ENCODE measurements at places on chromosomes 11 and 22.

- no peak for DNase-seq
Observed at GRCh38 chr11:91173701-91174100, 950.9 kb upstream of the CHORDC1 start.

GRCh38 chr11:19849107-19849789, 136.6 kb downstream of the NAV2 start:
- DNase-seq = no peak

DNA sequence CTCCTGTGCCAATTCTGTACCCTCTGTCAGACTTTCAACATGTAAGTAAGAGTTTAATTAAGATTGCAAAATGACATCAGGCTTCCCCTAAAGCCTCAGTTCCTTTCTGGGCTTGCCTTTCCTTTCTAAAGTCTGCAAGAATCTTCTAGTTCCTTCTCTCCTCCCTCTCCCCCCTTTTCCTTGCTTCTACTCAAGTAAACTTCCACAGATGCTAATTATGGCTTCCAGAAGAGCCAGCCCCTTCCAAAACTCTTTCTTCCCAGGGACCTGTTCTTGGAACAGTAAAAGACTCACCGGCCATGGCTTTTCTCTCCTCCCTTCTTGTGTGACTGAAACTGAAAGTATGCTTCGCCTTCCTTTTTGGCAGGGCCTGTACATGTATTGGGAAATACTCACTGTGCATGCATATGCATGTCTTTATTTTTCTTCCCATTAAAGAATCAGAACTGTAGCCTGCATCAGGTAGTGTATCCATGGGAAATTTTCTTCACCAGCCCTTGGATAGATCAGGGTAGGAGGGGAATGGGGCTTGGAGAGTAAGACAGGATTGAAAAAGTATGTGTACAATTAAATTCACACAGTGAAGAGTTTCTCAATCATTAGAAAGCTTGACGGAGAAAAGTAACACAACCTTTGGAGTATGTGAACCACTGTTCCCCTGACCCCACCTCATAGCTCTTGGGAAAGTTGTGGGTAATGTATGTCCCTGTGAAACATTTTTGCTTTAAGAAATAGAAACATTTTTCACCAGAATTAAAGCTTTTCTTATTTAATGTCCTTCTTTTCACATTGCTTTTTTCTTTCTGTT, at the start of gene CASP1:
Gene CASP1 (minus strand): TSS at position 332 of the 808 bp plus-strand sequence. CDS start 31 bp downstream, at position 301.
- peak; percentile 47 for DNase-seq

GRCh38 chr11:68749229-68750123, 1.8 kb downstream of the TESMIN start:
- DNase-seq = no peak

GRCh38 chr11:7581021-7581590, 67.3 kb downstream of the PPFIBP2 start:
- no peak for DNase-seq

DNA sequence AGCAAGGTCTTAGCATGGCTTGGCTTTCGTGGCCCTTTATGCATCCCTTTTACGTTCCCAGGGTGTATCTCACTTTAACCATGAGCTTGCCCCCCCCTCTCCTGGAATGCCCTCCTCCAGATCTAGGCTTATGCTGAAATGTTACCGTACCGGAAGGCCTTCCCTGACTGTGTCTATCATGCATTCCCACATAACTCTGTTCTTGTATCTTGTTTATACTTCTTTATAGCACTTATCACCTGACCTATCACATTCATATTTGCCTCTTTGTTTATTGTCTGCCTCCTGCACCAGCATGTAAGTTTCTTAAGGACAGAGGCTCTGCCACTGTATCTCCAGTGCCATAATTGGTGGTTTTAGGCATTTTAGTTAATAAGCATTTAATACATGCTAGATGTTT, 38.9 kb downstream of the PPFIBP2 start:
- no peak for DNase-seq

DNA sequence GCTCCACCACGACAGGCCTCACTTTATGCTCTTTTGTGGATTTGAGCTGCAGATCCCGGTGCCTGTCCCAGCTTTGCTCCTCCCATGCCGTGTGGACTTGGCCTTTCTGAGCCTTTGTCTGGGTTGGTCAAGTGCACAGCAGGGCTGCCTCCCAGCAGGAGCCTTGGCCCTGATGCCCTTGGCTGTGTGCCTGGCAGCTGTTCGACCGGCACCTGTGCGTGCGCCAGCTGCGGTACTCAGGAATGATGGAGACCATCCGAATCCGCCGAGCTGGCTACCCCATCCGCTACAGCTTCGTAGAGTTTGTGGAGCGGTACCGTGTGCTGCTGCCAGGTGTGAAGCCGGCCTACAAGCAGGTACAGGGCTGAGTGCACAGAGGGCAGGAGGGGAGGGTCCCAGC, 46.5 kb downstream of the MYO7A start:
- DNase-seq = no peak

DNA sequence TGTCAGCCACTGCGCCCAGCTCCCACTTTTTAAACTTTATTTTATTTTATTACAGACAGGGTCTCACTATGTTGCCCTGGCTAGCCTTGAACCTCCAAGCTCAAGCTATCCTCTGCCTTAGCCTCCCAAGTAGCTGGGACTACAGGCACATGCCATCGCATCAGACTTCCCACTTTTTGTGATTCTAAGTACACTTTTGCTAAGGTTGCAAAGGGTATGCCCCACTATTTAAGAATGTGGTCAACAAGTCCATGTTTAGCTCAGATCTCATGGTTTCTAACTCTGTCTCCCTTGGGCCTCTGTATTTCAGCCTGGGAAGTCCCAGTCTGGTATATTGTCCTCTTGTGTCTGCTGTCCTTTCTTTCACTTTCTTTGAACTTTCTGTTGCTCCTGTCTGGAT, 35.3 kb downstream of the EXPH5 start:
- DNase-seq = no peak

- no peak for DNase-seq
Observed at GRCh38 chr11:111718859-111719258, 47.3 kb downstream of the PPP2R1B start.

DNA sequence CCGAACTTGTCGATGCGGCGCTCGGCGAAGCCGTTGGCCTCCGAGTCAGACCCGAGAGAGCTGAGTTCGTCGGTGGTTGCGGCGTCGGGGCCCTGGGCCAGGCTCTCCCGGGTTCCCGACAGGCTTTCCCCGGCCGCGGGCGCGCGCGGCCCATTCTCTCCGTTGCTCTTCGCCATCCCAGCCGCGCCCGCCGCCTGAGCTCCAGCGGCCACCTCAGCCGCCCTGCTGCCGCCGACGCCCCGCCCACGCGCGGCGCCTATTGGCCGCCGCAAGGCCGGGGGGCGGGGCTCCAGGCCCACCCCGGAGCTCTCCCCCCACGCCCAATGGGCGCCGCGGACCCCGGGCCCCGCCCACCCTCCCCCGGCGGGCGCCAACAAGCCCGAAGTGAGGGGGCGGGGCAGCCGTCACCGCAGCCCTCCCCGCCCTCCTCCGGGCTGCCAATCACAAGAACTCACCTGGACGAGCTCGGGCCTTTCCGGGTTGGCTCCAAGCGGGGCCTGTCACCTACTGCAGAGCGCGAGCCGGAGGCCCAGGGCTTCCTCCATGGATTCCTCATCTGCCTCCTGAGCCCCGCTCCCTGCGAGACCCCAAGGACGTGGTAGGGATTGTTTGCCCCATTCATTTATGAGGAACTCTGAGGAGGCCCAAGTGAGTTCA, at the start of gene TBC1D10A:
Gene TBC1D10A (minus strand): TSS at position 236 of the 657 bp plus-strand sequence. CDS start 60 bp downstream, at position 176.
- DNase-seq = peak; percentile 74

GRCh38 chr11:103584021-103584420, 452.4 kb upstream of the DDI1 start:
- DNase-seq = no peak

DNA sequence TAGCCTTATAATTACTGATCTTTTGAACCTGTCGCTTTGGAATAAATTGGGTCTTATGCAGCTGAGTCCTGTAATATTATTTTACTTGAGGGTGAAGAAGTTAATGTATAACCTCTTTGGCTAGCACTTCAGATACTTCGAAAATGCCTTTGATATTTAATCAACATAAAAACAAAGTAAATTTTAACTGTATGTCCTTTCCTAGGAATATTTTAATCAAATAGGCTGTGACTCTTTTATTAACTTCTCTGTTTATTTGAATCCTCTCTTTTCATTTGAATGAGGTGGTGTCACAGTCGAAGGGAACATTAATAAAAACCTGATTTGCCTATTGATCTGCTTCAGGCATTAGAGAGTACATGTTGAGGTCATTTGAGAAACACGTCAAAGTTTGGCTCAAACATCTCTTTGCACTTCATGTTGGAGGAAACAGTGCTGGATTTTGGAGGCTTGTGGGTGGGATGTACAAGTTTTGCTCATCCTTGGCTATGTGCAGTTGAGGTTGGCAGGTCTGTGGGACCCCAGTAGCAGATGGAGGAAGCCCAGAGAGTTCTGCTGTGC, 143.6 kb downstream of the NCAM1 start:
- DNase-seq = no peak

- no peak for DNase-seq
Observed at GRCh38 chr11:113884361-113884836, 9.0 kb upstream of the USP28 start.

GRCh38 chr22:49215840-49216239, 611.8 kb downstream of the BRD1 start:
- DNase-seq = no peak

GRCh38 chr11:119266063-119266462, 50.9 kb downstream of the MCAM start:
- no peak for DNase-seq

DNA sequence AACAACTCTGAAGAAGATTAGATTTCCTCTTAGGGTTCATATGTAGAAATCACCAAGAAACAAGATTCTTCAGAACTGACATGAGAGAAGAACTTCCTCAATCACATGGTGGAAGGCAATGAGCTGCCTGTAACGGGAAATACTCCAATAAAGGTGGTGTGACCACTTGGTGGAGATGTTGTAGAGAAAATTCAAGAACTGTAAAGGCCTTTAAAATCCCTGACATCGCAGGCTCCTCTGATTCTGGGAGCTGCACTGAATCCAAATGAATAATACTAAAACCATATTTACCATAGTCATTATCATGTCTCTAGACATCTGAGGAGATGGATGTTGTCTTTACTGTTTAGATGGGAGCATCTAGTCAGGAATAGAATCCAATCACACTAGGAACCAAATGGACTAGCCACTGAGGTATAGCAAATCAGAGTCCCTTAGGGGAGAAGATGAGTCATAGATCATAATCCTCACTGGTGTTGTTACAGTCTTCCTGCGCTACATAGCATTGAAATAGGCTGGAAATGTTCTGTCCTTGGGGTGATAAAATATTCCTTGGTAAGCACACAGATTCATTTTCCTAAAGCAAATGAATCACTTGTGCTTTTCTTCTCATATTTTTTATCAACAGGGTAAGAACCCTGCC, 321.6 kb upstream of the TENM4 start:
- no peak for DNase-seq

- no peak for DNase-seq
Observed at GRCh38 chr11:129237880-129238638, 45.9 kb upstream of the ARHGAP32 start.

GRCh38 chr11:104694259-104695064, 203.8 kb downstream of the CASP12 start:
- DNase-seq = no peak

DNA sequence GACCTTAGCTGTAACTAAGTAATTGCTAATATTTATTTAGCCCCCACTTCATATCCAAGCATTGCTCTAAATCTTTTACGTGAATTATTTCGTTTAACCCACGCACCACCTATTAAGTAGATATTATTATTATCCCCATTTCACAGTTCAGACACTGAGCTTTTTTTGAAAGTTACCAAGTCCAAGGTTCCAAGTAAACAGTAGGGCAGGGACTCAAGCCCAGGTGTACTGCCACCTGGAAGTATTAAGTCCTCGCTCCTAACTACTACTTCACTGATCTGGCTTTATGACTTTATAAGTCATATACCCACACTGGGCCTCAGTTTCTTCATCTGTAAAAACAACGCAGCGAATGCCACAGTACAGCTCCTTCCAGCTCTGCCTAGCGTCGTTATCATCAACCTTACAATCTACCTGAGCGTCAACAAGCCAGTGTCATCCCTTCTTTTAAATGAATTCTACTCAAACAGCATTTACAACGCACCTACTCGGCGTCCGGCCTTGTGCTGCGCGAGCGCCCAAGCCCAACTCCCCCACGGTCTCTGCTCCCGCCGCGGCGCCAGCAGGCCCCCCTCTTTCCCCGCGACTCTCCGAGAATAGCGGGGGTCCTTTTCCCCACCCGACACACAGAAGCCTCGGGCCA, 624 bp downstream of the TMEM41B start:
- no peak for DNase-seq

- no peak for DNase-seq
Observed at GRCh38 chr22:45204819-45205218, 35.9 kb downstream of the KIAA0930 start.

DNA sequence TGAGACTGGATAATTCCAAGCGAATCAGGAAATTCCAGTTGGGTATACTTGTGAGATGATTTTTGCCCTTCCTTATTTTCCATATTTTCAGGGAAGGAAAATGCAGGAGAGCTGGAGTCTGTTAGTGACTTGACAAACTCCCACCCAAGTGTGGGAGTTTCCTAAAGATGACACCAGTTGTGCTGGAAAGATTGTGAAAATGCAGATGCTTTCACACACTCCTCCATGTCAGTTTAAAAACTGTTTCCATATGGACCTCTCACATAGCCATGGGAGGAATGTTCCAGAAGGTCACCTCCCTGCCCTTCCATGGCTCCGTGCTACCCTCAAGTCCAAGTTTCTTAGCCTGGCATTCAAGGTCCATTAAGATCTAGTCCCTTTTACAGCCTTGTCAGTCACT, 350.7 kb upstream of the NARS2 start:
- no peak for DNase-seq

DNA sequence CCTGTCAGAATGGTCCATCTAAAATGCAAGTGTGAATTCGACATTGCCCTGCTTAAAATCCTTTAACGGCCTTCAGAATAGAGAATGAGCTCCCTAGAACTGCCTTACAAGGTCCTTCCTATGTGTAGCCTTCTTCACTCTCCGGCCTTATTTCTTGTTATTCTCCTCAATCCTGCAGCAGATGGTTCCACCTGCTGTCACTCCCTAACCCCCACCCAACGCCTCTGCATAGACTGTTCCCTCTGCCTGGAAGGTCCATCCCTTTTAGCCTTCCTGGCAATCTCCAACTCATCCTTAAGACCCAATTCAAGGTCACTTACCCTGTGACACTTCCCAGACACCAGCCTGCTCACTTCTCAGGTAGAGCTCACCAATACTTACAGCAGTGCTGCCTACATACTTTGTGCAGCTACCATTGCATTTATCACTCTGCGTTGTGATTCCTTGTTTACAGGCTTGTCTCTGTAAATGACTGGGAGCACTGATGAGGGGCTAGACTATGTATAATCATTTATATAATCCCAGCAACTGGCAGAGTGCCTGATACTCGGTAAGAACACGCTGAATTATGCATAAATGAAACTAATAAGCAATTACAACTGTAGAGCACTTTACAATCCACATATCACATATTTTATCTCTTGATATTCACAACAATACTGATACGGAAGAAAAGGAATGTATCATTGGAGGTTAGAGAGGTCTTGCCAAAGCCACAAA, 58.9 kb downstream of the CLPB start:
- no peak for DNase-seq

- DNase-seq = no peak
Observed at GRCh38 chr11:64759722-64760719, at the start of gene PYGM. TSS of gene PYGM (minus strand) at chr11:64759974. CDS start at chr11:64759898, 76 bp downstream.

All from AG09319 (cell line).